ENCODE measurements at places on chromosomes 6 and 20. TPM values are rescaled to one million over a fixed set of nuclear protein-coding genes. Genes with fewer than 3 reads are reported as not detected.

DNA sequence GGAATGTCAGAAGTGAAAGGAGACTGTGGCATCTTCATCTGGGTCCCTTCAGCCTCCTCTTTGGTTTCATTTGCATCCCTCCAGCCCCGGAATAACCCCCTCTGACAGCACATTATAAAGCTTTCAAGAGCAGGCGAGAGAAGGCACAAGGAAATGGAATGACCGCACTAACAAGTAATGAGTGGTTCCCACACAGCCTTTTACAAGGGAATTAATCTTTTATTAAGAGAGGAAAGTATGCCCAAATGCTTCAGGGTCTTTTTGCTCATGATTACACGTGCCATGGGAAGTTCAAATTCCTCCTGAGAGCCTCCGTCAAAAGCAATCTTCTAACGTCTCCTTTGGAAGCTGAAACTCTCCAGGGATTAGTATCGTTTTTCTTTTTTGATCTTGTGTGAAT is 347.0 kb downstream of the BTBD3 start:
- no peak overlapping the region for H3K4me3 ChIP-seq
- no peak for DNase-seq
- H3K27ac ChIP-seq: no peak overlapping the region
- H3K27me3 ChIP-seq: no peaks in the 10 kb centered on the region
- H3K4me1 ChIP-seq: no peaks in the 10 kb centered on the region

DNA sequence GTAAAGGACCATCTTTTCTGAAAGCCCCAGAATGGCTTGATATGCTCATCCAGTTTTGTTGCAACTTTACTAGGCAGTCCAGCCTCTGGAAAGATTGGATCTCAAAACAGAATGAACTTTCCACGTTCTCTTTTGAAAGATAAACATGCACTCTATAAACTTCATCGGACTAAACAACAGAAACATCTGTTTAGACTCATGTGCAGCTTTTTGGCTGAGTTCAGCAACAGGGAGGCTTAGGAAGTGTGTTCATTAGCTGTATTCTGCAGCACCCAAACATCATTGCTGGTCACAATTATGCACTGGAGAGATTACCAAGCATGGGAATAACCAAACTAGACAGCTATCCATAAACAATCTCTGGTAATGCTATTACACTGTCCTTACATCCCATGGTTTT is 180.5 kb downstream of the TENT5A start:
- no peaks in the 10 kb centered on the region for H3K4me1 ChIP-seq
- H3K36me3 ChIP-seq: no peaks in the 10 kb centered on the region
- no peaks in the 10 kb centered on the region for H3K27me3 ChIP-seq
- no peak overlapping the region for H3K4me3 ChIP-seq

GRCh38 chr20:57199656-57200405 is 66.6 kb downstream of the BMP7 start:
- H3K4me3 ChIP-seq: no peak overlapping the region
- no peaks in the 10 kb centered on the region for H3K36me3 ChIP-seq
- no peak for DNase-seq
- H3K27me3 ChIP-seq: no peaks in the 10 kb centered on the region
- no peaks in the 10 kb centered on the region for H3K4me1 ChIP-seq

DNA sequence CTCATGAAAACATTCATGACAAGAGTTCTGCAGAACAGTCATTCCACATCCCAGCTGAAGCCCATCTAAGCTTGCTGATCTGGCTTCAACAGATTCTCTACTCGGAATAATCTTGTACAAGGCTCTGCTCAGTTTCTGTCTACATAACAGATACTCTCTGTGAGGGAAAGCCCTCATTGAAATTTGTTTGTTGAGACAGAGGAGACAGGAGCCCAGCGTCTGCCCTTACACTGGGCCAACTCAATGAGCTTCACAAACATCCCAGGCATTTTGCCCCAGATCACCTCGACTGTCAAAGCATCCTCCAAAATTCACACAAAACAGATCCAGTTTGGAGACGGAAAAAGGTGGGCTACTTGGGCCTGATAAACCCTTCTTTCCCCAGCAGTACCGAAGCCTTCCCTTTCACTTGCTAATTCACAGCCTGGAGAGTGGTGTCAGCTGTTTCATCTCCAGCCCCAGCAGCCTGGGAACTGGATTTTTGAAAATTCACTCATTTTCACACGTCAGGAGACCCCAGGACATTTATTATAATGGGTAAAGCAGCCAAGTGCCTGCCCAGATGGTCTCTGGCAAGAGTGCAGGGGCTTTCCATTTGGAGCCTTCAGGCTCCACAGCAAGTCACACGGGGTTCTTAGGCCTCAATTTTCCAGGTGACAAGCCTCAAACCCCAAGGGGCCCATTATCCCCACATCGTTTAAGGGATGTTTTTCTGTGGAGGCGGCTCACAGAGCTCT is 7.3 kb downstream of the CCDC167 start:
- no peak for DNase-seq
- H3K27ac ChIP-seq: peak overlapping the region; percentile 43
- peaks cover 42% of the 10 kb centered on the region for H3K36me3 ChIP-seq
- H3K4me3 ChIP-seq: no peak overlapping the region
- peaks cover 60% of the 10 kb centered on the region for H3K4me1 ChIP-seq

DNA sequence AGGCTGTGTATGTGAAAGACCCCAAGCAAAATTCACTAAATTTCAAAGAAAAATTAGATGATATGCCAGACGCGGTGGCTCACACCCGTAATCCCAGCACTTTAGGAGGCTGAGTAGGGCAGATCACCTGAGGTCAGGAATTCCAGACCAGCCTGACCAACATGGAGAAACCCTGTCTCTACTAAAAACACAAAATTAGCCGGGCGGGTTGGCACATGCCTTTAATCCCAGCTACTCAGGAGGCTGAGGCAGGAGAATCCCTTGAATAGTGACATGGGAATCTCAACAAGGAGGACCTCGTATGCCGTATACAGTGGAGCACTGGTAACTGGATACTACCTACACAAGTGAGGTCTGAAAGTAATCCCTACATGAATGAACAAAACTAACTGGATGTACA is 92.7 kb upstream of the JARID2 start:
- H3K27ac ChIP-seq: no peak overlapping the region
- DNase-seq: no peak
- H3K36me3 ChIP-seq: no peaks in the 10 kb centered on the region

DNA sequence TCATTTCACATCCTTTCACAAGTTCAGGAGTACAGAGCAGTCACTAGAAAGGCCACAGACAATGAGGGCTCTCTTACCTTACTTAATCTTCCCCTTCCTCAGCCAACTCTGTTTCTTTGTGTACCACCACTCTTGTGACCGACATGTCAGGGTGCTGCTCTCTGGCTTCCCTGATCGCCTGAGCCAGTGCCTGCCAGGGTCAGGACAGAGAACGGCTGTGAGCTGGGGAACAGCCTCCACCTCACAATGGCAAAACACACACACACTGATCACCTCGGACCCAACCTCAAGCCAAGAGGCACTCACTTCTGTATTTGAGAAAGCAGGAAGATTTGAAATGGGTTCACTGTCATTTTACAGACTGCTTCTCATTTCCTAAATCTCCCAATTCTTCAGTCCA is 30.8 kb downstream of the SMLR1 start:
- H3K36me3 ChIP-seq: no peaks in the 10 kb centered on the region
- no peaks in the 10 kb centered on the region for H3K4me1 ChIP-seq
- no peaks in the 10 kb centered on the region for H3K27me3 ChIP-seq

- H3K4me3 ChIP-seq: no peak overlapping the region
- no peak overlapping the region for H3K27ac ChIP-seq
- DNase-seq: no peak
- H3K4me1 ChIP-seq: no peaks in the 10 kb centered on the region
- no peaks in the 10 kb centered on the region for H3K27me3 ChIP-seq
These were observed 11.9 kb downstream of the NELFCD start for GRCh38 chr20:58992911-58993310.

DNA sequence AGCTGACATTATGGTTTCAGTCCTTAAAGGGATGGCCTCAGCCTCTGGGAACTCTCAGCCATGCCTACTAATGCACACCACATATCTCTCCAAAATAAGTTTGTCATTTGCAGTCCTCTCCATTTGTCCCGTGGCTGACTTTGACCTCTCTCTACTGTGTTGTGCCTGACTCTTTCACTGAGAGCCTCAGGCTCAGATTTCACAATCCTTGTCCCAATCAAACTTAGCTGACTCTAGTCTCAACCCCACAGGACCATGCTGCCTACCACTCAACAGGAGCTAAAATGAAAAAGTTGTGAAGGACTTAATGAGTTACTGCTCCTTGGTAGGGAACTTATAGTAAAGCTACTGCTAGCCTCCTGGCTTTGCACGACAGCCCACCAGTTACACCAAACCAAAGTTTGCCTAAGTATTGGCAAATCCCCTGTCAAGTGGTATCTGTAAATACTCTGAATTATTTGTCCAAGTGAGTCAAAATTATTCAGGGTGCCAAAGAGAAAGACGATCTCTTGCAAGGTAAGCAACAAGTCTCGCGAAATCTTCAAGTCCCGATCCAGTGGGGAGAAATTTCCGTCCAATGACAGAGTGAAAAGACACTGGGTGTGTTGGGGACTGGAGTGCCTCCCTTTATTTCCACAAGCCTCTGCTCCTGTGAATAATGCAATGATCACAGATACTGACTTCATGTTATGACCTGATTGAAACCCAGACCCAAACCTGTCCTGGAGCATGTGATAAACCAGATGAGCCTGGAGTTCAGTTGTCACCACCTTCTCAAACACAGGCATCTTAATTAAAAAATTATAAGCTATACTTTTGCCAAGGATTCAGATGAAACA is 124.4 kb upstream of the FOXQ1 start:
- no peak overlapping the region for H3K27ac ChIP-seq
- no peak overlapping the region for H3K4me3 ChIP-seq
- no peaks in the 10 kb centered on the region for H3K36me3 ChIP-seq
- no peak for DNase-seq

- H3K36me3 ChIP-seq: peaks cover 37% of the 10 kb centered on the region
- no peak overlapping the region for H3K27ac ChIP-seq
- no peak overlapping the region for H3K4me3 ChIP-seq
- no peak for DNase-seq
- no peaks in the 10 kb centered on the region for H3K27me3 ChIP-seq
These were observed 69.2 kb downstream of the PTPRA start for GRCh38 chr20:2942439-2942838.

GRCh38 chr6:1689141-1689540 is 79.4 kb downstream of the FOXC1 start:
- H3K27me3 ChIP-seq: no peaks in the 10 kb centered on the region
- no peak overlapping the region for H3K4me3 ChIP-seq
- H3K4me1 ChIP-seq: no peaks in the 10 kb centered on the region
- H3K27ac ChIP-seq: no peak overlapping the region

ACTL10 gene
- total RNA-seq: 2.6 TPM

FAM162B gene
- not detected for total RNA-seq

GTSF1L gene
- total RNA-seq: not detected

POLH gene
- total RNA-seq: 44.5 TPM

HCK gene
- not detected for total RNA-seq

NR2E1 gene
- not detected for total RNA-seq

Data from activated T-helper 2 cell treated with anti-CD3 and anti-CD28 coated beads, Interferon-gamma antibody, Interleukin-2, Interleukin-4, amounts not matched to agents 10 μg/mL and 5 μg/mL and 100 μg/mL, durations not matched to agents 14 hours and 24 hours and 36 hours (primary cell).